ENCODE measurements at places on chromosomes 4 and X.

GRCh38 chrX:23754664-23755063 is 11.6 kb upstream of the ACOT9 start:
- ATAC-seq, result no peak

- ATAC-seq, result no peak
Observed at GRCh38 chr4:84862064-84862463, 104.4 kb downstream of the WDFY3 start.

- ATAC-seq, result no peak
Observed at GRCh38 chr4:150681063-150681462, 99.1 kb downstream of the MAB21L2 start.

DNA sequence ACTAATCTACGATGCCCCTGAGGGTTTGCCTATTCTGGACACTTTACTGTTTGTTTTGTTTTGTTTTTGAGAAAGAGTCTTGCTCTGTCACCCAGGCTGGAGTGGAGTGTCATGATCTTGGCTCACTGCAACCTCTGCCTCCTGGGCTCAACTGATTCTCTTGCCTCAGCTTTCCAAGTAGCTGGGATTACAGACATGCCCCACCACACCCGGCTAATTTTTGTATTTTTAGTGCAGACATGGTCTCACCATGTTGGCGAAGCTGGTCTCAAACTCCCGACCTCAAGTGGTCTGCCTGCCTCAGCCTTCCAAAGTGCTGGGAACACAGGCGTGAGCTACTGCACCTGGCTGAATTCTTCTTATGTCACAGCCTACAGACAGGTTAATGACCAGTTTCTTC is 70.7 kb downstream of the MFAP3L start:
- ATAC-seq, result no peak

GRCh38 chrX:153999359-154000037 is 20.2 kb downstream of the IRAK1 start:
- ATAC-seq, result no peak

- no peak for ATAC-seq
Observed at GRCh38 chr4:61200187-61200915, at the start of gene ADGRL3. Gene ADGRL3, plus strand, starts transcription at chr4:61200326.

GRCh38 chr4:176377780-176378179 is 58.0 kb downstream of the SPCS3 start:
- no peak for ATAC-seq

- no peak for ATAC-seq
Observed at GRCh38 chr4:93981594-93981993, 153.0 kb downstream of the ATOH1 start.

GRCh38 chr4:82809619-82810018 is 11.0 kb upstream of the SCD5 start:
- ATAC-seq, result no peak

GRCh38 chr4:77358315-77358928 is 201.4 kb downstream of the CCNG2 start:
- ATAC-seq, result no peak

DNA sequence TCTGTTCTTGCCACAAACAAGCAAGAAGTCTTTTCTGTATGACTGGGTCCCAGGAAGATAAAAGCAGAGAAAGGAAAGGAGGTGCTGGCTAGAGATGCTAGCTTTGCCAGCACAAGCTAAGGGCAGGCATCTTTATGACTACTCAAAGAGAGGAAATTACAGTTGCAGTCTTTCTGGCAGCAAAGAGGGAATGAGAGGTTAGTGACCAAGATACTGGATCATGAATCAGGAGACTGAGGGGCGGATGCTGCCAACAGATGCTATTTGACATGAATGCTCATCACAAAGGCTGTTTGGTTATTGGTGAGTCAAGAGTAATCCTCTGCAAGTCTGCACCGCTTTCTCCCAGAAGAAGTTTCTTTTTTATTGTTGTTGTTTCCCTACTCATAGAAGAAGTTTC is 5.5 kb upstream of the XIAP start:
- ATAC-seq, result no peak

Data from activated CD4-positive, CD25-positive, alpha-beta regulatory T cell treated with anti-CD3 and anti-CD28 coated beads, Interleukin-2, amount 50 U/mL, for 24 hours (primary cell).